ENCODE measurements at places on chromosomes 3 and 15.

DNA sequence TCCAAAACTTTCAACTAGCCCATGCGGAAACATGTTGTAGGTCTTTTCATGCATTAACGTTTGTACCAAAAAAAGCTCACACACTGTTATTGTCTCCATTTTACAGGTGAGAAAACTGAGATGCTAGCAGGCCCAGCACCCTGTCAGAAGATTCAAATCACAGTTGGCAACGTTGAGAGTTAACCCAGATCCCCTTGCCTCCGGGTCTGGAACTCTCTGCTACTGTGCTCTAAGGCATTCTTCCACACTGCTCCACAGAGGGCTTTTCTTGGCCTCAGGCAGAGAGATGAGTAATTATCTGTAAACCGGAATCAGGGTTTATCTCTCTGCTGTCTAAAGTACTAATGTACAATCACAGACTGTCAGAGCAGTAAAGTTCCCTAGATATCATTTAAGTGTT lies 186.0 kb upstream of the LPP start:
- DNase-seq = no peak

DNA sequence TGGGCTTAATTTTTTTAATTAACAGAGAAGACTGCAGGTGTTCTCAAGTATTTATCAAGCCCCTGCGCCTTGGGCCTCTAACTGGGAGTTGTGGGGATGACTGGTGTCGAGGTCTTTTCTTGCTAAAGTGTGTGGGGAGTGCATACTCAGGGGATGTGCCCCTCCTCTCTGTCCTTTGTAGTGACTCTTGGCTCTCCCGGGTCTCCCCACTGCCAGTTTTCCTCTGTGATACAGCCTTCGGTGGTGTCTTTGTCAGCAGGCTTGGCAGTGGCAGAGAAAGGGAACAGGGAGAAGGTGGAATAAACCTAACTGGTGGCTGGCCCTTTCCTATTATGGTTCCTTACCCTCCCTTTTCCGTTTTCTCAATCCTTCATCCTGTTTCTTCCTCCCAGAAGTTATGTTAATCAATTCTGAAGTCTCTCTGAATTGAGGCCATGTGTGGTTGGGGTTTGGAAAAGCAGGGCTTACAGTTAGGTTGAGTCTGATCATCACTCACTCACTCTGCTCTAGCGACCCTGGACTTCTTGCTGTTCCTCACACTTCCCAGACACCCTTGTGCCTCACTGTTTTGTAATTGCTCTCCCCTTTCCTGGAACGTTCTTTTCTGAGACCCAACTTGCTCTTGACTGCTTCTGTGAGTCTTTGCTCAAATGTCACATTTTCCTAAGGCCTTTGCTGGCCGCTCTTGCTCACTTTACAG lies 158.1 kb downstream of the PTPRG start:
- DNase-seq = no peak

DNA sequence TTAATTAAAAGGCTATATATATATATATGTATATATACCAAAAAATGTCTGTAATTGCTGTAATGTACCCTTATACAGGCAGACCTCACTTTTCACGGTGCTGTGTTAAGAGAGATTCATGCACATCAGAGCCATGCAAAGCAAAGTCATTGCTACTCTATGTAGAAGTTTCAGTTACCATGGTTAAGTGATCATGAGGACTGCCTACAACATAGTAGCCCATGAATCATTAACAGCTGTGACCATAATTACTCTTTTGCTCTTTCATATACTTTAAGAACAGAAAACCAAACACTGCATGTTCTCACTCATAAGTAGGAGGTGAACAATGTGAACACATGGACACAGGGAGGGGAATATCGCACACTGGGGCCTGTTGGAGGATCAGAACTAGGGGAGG lies 225.3 kb upstream of the EPHA3 start:
- DNase-seq = no peak

- DNase-seq = peak; percentile 37
These were observed 74.1 kb upstream of the POMGNT2 start for GRCh38 chr3:43180027-43180426.

DNA sequence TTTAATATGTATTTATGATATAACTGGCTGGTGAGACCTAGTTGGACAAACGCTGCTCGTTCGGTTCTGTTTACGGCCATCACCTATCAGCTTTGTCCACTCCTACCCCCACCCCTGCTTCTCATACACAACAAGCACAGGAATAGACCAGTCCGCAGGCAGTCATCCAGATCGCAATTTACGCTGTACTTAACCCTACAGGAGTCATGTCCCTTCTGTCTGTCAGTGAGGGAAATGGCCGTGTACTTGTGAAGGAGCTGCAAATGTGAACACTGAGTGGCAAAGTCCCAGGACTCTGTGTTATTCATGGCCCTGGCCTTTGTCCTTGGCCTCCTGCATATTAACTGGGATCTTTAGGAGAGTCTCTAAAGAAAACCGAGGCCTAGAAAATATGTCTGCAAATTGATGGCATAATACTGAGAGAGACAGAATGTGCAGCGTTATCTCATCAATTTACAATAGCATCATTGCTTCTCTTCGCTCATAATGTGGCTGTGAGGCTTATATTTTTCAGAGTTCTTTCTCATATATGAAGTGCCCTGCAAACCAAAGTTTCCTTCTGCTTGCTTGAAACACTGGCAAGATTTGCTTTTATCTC lies 7.2 kb upstream of the ABHD10 start:
- no peak for DNase-seq

DNA sequence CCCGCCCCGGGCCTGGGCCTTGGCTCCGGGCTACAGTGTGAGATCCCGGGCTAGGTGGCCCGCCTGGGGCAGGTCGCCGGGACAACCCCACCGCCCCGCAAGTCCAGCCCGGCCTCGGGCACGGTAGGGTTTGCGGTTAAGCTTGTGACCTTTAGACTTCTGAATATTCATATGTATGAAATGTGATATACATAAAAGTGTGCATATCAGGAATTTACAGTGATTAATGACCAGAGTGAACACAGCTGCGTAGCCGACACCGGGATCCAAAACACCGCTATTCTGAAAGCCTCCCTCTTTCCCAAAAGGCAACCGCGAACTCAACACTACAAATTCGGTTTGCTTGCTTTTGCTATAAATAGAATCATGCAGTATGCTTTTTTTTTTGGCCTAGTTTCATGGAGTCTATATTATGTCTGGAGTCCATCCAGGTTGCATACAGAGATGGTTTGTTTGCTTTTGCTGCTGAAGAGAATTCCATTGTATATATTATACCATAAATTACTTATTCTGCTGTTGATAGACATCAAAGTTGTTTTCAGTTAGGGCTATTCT lies 636 bp upstream of the SNRPA1 start:
- DNase-seq = no peak

DNA sequence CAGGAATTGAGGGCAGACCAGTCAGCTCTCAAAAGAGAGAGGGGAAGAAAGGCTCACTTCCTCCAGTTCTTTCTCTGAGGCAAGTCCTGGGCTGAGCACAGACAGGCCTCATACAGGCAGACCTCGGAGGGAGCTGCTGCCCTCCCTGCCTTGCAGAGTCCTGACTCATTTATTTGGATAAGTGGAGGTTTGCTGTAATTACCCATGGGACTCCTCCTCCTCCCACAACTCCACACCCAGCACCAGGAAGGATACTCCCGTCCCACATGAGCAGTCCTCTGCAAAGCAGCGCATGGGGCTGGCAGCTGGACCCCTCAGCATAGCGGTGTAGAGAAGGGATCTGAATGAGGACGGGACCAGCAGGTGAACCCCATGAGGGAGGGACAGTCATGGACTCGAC lies 13.4 kb upstream of the SCN10A start:
- DNase-seq = no peak

DNA sequence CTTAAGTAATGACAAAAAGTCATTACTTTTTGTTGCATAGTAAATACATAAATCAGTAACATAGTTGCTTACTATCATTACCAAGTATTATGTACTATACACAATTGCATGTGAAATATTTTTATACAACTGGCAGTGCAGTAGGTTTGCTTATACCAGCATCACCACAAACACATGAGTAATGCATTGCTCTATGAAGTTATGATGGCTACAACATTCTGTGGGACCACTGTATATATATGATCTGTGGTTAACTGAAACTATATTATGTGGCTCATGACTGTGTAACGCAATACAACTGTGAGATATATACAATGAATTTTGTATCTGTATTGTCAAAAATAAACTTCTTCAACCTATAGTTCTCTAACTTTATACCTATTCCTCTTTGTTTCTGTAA lies 113.7 kb upstream of the RBMS3 start:
- DNase-seq = no peak

- DNase-seq = peak; percentile 36
These were observed 4.2 kb upstream of the CHL1 start for GRCh38 chr3:192215-192929.
